Vagina (tissue), 2 donors: ENCODE measurements at places on chromosomes 6 and 20.

GRCh38 chr6:43658161-43658560, 13.3 kb downstream of the RSPH9 start:
- DNase-seq: no peak

GRCh38 chr6:144027932-144028587, 20.0 kb upstream of the PLAGL1 start:
- DNase-seq: no peak

- no peak for DNase-seq
These were observed 9.8 kb downstream of the HLA-F start for GRCh38 chr6:29733057-29733456.

DNA sequence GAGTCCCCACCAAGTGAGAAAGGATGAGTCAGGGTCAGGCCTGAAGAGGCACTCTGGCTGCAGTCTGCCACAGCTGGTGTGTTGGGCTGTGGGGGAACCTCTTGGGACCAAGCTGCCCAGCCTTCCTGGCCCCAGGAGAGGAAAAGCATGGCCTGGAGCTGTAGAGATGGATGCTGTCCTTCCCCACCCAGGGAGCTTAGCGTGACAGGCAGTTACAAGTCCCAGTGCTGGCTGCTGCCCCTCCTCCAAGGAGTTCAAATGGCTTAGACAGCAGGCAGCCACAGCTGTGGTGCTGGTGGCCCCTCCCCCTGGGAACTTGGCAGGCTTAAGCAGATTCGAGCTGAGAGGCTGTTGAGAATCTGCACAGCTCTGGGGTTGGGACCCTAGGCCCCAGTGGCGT, 253.2 kb downstream of the PLCB1 start:
- no peak for DNase-seq

DNA sequence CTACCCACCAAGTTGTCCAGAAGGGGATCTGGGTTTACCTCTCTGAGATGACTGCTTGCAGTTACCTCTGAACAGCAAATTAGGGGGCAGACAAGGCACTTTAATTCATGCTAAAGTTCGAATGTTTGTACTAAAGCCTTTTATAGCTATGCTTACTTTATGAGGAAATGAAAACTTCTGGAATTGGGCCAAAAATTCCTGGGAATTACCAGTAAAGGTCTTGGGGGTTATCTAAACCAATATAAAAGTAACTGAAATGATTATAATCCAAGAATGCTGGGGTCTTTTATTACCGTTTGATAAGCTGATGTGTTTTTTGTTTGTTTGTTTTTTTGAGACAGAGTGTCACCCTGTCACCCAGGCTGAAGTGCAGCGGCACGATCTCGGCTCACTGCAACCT, 7.9 kb upstream of the LZTS3 start:
- DNase-seq: no peak

DNA sequence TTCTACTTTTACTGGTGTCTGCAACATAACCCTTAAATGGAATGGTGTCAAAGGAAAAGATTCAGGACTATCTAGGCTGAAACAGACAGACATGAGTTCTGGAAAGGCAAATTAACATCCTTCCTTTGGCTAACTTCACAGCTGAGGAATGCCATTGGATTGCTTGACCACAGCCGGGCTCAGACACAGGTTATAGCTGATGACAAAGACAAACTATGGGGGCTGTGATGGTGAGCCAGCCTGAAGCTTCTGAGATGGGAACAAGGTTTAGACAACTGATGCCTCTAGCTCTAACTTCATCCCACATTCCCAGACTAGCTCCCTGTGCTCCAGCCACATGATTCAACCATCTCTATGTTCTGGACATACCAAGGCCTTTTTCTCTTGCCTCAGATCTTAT, 15.3 kb downstream of the POLR1C start:
- no peak for DNase-seq

DNA sequence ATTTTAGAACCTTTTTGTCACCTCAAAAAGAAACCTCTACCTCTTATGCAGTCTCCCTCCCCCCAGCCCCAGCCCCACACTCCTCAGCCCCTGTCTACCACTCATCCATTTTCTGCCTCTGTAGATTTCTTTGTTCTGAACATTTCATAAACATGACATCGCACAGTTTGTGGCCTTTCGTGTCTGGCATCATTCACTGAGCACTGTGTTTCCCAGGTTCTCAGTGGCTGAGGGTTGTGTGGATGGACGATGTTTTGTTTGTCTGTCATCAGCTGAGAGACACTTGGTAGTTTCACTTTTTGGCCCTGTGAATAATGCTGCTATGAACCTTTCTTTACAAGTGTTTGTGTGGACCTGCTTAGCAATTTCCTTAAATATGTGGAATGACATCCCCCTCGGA, 64.5 kb downstream of the FAM120B start:
- no peak for DNase-seq

DNA sequence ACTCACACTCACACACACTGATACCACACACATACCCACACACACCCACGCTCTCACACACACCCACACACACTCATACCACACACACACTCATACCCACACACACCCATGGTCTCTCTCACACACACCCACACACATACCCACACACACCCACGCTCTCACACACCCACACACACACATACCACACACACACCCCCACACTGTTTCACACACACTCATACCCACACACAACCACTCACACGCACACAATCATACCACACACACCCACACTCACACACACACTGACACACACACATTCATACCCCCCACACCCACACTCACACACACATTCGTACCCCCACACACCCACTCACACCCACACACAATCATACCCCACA, 158.1 kb downstream of the SMOC2 start:
- no peak for DNase-seq

DNA sequence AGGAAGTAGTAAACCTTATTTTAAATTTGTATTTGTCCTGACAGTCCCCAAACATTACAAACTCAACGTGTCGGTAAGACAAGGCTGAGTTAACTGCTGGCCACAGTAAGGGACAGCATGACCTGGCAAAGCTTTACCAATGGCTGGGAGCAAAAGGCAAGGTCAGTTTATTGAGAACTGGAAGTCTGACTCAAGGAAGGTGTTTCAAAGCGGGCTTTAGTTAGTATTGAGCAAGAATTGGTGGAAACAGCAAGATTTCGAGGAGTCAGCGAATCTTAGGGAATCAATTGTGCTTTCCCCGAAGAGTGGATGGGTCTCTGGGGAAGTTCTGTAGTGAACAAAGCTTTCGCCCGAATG, 885 bp upstream of the GZF1 start:
- no peak for DNase-seq

- no peak for DNase-seq
These were observed 42.8 kb upstream of the PSMF1 start for GRCh38 chr20:1075616-1076015.

- no peak for DNase-seq
These were observed 134.8 kb upstream of the RPS6KA2 start for GRCh38 chr6:166761801-166762200.

- DNase-seq: no peak
These were observed 46.0 kb downstream of the STX7 start for GRCh38 chr6:132466952-132467351.

- no peak for DNase-seq
These were observed 6.6 kb upstream of the ZNF831 start for GRCh38 chr20:59157064-59157463.

- DNase-seq: no peak
These were observed 864 bp upstream of the CEBPB start for GRCh38 chr20:50189681-50190250.

- no peak for DNase-seq
These were observed 48.8 kb downstream of the PPP1R3G start for GRCh38 chr6:5133943-5134342.

DNA sequence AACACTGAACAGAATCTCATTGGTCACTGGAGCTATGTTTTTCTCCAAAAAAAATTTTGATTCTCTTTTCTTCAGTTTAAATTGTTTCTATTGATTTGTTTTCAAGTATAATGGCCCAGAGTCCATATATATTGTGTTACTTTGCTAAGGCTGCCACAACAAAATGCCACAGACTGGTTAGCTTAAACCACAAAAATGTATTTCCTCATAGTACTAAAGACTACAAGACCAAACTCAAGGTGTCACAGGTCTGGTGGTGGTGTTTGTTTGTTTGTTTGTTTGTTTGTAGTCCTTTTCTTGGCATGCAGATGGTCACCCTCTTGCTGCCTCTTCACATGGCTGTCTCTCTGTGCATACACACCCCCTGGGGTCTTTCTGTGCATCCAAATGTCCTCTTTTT, 34.0 kb downstream of the BMP5 start:
- DNase-seq: no peak
